ENCODE measurements at places on chromosomes 2 and 18.

- no peak for DNase-seq
These were observed 181.6 kb downstream of the AFF3 start for GRCh38 chr2:99960790-99961189.

GRCh38 chr18:79856119-79857007, 58.6 kb downstream of the KCNG2 start:
- no peak for DNase-seq

DNA sequence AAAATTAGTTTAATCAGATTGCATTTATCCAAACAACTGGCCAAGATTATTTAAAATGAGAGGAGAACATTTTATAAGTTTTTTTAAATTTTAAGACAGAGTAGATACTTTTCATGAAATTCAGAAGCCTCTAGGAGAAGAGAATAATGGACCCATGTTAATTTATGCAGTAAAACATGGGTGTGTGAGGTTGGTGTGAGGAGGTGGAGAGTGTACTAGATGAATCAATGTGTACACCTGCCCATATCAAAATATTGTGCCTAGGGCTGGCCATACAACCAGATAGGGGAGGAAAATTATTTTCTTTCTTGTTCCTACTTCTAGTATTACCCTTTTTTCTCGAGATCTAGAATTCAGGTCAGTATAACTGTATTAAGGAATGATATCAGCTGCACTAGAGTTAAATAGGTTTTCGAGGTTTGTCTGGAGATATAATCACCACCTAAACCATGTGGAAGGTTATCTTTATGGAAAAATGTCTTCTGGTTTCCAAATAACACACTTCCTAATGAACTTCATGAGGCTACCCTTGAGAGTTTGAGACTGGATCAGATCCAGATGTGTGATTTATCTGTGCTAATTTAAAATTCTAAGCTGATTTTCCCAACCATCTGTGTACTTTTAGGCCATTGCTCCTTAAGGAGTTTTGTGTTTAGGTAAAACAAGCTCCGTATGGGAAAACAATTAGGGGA, 37.6 kb downstream of the TMEM178A start:
- DNase-seq = no peak

- no peak for DNase-seq
These were observed 629.7 kb downstream of the IRS1 start for GRCh38 chr2:226169751-226170581.

DNA sequence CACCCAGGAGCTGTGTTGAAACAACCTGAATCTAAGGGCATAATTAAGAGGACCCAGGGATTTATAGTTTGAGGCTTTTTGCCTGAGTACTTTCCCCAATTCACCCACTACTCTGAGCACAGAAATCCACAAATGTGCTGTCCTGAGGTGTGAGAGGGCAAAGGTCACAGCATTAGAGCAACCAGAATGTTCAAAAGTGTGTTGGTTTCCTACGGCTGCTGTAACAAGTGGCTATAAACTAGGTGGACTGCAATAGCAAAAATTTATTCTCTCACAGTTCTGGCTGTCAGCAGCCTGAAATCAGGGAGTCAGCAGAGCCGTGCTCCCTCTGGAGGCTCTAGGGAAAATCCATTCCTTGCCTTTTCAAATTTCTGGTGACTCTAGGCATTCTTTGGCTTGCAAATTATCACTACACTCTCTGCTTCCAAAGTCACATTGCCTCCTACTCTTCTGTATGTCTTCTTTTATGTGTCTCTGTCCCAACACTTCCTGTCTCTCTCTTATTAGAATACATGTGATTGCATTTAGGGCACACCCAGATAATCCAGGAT, 91.4 kb upstream of the TACR1 start:
- no peak for DNase-seq

All from CMK (cell line).